Midbrain (tissue), 1 donor: ENCODE measurements at places on chromosomes 5 and 9.

GRCh38 chr5:131303537-131303936 is 39.7 kb downstream of the CDC42SE2 start:
- no peak for DNase-seq

DNA sequence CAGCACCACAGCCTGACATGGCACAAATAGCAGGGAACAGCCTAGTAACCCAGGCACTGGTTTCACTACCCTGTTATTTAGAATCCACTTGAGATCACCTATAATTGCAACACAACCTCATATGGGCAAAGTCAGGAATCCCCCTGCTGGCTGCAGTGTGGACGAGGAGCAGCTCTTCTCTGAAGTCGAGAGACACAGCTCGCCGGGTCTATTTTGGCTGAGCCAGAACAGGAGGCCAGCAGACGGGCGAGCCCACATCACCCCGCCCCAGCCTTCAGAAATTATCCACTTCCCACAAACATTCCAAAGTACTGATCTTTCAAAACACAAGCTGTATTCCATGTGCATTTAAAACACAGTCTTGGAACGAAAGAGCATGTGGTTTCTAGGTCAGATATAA is 179.0 kb downstream of the ROR2 start:
- DNase-seq, result no peak

GRCh38 chr9:117783828-117784227 is 79.6 kb downstream of the TLR4 start:
- DNase-seq, result no peak

DNA sequence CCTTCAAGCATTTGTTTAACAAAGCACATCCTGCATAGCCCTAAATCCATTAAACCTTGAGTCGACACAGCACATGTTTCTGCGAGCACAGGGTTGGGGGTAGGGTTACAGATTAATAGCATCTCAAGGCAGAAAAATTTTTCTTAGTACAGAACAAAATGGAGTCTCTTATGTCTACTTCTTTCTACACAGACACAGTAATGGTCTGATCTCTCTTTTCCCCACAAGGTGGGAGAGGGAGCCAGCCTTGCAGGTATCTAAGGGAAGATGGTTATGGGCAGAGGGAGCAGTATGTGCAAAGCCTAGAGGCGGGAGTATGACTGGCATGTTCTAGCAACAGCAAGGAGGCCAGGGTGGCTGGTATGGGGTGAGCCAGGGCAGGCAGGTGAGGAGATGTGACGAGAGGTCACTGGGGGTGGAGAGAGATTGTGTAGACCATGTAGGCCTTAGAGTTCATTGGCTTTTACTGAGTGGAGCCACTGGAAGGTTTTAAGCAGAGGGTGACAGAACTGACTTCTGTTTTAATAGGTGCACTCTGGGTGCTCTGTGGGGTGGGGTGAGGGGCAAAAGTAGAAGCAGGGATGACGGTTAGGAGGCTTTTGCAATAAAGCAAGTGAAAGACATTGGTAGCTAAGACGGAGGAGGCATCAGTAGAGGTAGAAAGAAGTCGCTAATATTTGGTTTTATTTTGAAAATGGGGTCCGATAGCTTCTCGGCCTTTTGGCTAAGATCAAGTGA is 5.1 kb upstream of the RPS14 start:
- DNase-seq, result no peak

DNA sequence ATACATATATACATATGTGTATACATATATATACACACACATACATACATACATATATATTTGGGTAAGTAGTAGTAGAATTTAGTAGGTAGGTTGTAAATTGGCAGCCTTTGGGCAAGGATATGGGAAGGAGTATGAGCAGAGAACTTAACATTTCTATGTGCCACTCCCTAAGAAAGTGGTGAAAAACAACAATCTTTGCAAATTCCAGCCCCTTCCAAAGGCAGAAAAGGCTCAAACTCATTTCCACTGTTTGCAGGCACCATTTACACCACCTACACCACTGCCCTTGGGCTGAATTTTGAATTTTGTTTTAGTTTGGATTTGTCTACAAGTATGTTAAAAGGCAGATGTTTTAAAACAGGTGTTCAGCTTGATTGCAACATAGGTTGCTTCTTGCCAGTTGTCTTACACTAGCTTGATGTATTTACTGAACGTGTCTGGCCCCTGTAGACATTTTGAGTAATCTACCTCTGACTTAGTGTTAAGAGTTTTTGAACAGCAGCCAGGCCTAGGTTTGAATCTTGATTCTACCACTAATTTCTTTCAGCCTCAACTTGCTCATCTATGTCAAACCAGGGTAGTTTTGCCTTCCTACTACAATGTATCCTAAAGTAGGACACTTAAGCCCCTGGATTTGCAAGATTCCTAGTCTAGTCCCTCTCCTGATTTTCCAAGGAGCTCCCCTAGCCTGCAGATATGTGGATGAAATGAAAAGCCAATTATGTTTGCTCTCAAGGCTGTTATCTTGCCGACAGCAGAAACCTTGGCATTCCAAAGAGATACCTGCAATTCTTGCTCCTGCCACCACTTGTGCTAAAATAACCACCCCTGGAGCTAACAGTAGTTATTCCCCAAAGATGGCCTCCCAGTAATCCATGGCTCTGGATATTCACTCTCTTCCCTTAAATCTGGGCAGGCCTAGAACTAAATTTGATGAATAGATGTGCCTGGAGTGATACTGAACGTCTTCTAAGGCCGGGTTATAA is 156.2 kb upstream of the SLC44A1 start:
- DNase-seq, result no peak

DNA sequence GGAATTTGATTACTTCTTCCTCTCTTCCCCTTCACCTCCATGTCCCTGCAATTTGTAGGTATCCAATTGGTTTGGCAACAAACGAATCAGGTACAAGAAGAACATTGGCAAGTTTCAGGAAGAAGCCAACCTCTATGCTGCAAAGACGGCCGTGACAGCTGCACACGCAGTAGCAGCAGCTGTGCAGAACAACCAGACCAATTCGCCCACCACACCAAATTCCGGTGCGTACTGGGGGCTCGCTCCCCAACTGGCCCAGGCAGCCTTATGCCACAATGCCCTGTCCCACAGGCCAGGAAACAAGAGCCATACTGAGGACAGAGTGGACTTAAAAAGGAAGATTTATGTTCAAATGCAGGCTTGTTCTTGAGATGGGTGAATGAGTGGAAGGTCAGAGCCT is 213.5 kb downstream of the PBX3 start:
- DNase-seq, result no peak

- DNase-seq, result no peak
Observed at GRCh38 chr9:129863059-129863690, 27.9 kb downstream of the USP20 start.

DNA sequence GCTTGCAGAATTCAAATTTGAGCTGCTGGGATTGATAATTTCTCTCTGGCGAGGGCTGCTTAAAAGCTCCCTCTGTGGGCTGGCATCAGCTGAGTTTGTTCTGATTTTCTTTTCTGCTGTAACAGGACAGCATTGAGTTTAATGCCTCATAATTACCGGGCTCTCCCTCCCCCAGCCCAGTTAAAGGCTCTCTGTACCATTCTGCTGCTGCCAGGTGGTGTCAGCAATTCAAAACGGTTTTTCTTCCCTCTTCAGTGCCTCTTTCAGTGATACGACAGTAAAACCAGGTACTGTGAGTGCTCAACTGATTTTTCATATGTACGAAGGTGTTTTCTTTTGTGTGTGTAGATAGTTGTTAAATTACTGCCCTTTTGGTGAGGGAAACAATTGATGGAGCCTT is 509.3 kb upstream of the CTNND2 start:
- DNase-seq, result no peak

DNA sequence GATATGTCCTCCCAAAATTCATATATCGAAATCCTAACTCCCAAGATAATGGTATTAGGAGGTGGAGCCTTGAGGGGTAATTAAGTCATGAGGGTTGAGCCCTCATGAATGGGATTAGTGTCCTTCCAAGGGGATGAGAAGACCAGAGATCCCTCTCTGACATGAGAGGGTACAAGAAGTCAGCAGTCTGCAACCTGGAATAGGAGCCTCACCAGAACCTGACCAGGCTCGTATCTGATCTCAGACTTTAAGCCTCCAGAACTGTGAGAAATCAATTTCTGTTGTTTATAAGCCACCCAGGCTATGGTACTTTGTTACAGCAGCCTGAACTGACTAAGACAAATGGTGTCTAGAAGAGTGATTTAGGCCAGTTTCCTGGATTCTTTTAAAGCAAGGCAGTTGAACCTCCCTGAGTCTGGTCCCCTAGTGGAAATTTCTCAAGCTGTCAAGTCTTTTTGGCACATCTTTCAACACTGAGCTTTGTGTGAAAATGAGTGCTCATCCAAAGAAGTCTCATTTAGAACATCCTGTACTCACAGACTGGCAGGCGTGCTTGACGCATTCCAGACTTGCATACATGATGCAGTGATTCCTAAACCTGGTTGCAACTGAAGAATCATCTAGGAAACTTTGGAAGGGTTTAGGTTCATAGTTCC is 254.8 kb upstream of the PPP1R2B start:
- DNase-seq, result peak; percentile 15

- DNase-seq, result peak; percentile 83
Observed at GRCh38 chr9:89542401-89543021, 44.6 kb upstream of the SEMA4D start.

DNA sequence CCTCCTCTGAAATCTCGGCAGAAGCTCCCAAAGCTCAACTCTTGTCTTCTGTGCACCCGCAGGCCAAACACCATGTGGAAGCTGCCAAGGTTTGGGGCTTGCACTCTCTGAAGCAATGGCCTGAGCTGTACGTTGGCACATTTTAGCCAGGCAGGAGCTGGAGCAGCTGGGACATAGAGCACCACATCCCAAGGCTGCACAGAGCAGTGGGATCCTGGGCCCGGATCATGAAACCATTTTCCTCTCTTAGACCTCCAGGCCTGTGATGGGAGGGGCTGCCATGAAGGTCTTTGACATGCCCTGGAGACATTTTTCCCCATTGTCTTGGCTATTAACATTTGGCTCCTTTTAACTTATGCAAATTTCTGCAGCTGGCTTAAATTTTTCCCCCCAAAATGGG is 567.1 kb upstream of the ZNF608 start:
- DNase-seq, result no peak

DNA sequence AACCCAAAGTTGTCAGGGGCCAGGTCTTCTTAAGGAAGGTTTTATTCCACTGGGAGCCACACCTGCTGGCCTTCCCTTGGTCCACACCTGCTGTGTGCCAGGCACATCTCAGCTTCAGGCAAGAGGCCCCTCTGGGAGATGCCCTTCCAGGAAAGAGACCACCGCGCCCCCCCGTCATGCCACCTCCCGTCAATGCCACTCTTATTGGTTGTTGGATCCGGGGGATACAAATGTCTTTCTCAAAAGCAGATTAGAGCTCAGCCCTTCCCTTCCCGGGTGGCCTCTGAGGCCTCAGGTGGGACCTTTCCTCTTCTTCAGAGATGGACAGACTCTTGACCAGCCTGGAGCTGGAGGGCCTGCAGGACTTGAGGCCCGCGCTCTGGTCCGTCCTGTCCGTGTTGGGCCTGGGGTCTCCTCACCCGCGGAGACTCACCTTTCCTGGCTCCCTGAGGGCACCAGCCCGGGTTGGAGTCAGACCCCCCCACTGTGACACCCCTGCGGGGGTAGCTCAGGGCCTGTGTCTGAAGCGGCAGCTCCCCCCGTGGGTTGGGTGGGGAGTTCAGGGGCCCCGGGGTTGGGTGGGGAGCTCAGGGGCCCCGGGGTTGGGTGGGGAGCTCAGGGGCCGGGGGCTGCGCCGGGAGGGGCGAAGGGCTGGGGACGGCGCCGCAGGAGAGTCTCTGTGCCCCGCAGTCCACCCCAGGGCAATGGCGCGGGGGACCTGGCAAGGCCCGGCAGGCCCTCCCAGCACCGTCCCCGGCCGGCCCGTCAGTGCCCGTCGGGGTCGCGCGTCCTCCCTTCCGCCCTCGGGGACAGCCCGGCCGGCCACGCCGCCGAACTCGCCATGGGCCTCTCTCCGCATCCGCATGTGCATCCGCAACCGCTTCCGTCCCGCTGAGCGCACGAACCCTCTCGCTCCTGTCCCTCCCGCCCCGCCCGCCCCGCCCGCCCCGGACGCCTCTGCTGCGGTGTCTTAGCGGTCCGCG is 3.7 kb upstream of the SLC9A3 start:
- DNase-seq, result no peak

GRCh38 chr9:1415146-1415545 is 365.0 kb downstream of the DMRT2 start:
- DNase-seq, result no peak

DNA sequence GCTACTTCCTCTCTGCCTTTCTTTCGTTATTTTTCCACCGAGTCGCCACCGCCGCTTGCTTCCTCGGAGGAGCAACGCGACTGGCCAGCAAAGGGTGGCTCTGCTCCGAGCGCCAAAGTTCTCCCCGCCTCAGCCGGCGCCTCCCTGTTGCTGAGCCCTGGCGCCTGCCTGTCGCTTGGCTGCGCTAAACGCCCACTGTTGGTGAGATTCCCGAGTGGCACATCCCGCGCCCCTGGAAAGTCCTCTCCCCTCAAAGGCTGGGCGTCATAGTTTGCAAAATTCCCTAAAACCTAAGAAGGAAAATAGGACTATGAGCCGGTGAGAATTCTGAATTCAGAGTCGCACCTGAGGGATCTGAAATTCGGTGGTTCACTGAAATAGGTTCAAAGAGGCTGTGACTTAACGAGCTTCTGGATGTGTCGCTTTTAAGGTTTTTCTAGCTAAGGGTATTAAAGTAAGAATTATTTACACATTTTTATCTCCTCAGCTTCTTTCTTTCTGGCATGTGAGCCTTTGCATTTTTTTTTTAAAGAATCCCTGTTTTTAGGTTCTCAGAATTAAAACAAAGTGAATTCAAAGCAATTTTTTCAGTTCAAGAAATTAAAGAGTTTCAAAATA is at the start of gene GRIN3A:
Gene GRIN3A, minus strand, starts transcription at position 82 of the 618 bp plus-strand sequence. CDS start 668 bp downstream, outside the sequence.
- peak; percentile 18 for DNase-seq

DNA sequence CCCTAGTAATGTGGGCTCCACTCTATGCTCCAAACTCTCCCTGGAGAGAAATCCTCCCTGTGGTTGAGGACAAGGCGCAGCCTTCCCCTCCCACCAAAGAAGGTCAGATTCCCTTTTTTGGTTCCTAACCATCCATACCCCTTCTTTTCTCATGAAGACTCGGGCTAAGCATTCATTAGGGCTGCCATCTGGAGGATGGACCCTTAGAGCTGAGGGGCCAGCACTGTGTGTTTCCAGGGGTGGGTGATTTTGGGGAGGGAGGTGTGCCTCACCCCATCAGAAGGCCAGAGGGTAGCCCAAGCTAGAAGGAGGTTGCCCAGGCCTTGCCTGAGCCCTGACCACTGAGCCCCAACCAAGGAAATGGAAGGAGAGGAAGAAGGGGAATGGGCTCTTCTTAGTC is 36.8 kb downstream of the TGFBI start:
- DNase-seq, result no peak
